ENCODE measurements at places on chromosomes 3 and 15.

DNA sequence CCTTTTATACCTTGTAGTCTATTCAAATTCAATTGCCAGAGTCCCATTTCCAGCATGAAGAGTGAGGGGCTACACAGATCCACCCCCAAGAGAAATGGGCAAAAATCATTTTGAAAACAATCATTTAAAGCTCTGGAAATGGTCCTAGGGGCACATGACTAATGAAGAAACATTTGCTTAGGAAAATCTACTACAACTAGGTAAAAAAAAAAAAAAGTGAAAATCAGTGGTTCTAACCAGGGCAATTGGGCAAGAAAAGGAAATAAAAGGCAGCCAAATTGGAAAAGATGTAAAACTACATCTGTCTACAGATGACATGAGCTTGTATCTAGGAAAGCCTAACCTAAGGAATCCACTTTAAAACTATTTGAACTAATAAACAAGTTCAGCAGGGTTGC lies 9.4 kb downstream of the IMPG2 start:
- DNase-seq = no peak

- DNase-seq = no peak
Measured at GRCh38 chr3:169744366-169745054, 20.4 kb downstream of the TERC start.

DNA sequence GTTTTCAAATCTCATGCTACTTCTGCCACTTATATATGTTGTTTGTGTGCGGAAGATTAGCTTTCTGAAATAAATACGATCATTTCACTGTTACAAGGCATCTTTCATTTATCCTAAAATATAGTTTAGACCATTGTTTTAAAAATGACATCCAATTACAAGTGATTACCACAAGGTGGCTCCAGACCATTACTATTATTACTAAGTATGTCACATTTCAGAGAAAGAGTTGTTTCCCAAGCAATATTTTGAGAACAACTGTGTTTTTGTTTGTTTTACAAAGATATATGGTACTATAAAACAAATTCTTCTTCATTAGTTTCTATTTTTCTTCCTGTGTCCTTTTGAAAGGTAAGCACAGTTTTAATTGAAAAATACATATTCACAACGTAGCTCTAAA lies 136.0 kb upstream of the RAP2B start:
- DNase-seq = no peak

- no peak for DNase-seq
Measured at GRCh38 chr3:42664438-42664803, 10.9 kb downstream of the ZBTB47 start.

DNA sequence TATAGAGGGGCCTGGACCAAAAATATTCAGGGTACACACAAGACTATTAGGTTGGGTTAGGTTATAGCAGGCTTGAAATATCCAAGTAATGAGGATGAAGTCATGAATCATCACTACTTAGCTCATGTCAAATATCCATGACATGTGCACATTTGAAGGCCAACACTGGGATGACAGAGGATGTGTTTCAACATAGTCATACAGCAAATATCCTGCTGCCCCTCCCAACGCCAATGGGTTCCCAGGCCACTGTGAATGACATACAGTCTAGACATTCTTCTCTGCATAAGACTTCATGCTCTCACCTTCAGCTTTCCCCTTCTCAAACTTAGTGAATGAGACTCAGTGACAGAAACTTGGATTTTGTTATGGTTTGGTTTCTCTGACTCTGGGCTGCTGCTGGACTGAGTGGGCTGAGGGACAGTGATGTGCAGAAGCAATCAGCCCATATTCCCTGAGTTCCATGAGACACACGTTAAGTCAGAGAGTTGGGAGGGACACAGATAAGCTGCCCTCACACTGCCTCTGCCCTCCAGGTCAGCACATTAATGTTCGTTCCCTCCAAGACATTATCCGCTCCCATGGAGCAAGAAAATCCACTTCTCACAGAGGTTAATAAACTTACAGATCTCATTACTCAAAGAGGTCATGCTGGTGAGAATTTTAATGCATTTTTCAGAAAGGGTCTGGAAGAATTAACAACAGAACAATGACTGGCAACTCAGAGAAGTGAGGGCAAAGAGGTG lies 15.4 kb downstream of the HOMER2 start:
- DNase-seq = no peak

- no peak for DNase-seq
Measured at GRCh38 chr15:70438776-70439175, 324.6 kb downstream of the UACA start.

DNA sequence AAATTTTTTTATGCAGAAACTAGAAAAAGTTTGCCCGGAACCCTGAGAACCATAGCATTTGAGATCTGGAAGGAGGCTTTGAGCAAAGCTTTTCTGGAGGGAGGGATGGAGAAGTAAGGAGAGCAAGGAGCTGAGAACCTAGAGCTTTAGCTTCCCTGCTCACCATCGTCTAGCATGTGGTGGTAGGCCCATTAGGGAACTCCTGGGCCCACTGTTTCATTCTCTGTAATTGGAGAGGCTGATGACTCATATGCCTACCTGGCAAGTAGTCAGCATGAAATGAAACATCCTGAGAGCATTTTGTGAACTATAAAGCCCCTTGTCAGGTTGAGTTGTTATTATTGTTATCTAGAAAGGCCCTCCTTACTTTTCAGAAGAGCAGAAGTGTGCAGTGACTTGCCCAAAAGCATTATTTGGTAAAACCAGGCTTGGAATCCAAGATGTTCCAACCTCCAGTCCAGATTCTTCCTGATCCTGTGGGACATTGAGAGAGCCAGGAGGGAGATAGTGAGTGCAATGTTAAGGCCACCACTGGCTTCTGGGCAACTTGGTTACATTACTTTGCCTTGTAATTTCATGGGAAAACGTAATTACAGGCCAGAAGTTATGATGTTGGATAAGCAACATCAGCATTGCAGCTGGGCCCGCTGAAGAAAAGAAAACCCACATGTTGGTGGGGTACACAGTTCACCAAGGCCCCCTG lies 104.5 kb upstream of the BFSP2 start:
- DNase-seq = no peak

GRCh38 chr15:26097216-26097615 lies 234.1 kb upstream of the ATP10A start:
- DNase-seq = no peak

DNA sequence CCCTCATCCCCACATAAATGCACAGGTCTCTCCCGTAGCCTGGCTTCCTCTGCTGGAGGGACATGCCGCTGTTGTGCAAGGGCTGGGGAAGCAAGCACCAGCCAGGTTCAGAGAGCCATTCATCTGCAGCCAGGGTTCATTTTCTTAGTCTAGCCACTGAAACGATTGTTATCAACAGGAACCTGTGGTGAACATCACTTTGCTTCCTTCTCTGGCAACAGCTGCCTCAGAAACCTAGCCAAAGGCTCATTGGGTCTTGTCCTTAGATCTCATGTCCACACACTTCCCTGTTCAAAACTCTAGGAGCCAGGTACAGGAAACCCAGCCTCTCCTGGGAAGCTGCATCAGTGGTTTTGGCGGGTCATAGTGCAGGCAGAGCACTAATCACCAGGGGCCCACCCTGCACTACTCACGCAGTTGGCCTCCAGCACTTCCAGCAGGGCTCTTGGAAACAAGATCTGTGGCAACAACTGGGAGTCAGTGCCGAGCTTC lies 47.0 kb downstream of the OXNAD1 start:
- DNase-seq = no peak

DNA sequence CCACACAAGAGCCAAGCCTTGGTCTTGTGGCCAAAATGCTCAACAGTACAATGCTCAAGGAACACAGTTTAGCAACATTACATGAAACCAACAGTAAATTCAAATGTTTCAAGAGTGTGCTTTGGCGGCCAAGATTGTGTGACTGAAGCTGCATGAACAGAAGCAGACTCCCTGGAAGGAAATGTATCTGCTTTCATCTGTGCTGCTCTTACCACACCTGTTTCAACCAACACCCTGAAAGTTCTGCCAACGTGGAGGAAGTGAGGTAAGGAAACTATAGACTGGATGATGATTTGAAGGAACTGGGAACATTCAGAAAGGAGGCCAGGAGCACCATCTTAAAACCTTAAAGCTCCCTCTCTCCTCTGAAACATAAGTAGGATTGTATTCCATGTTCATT lies 55.7 kb downstream of the MB21D2 start:
- no peak for DNase-seq

GRCh38 chr3:151890721-151891141 lies 17.3 kb downstream of the SUCNR1 start:
- no peak for DNase-seq
